ENCODE measurements at places on chromosomes 1 and 21.

GRCh38 chr1:113271039-113271438 lies 119.3 kb upstream of the MAGI3 start:
- no peak for DNase-seq

- no peak for DNase-seq
Observed at GRCh38 chr1:56566061-56566744, 13.2 kb downstream of the PLPP3 start.

DNA sequence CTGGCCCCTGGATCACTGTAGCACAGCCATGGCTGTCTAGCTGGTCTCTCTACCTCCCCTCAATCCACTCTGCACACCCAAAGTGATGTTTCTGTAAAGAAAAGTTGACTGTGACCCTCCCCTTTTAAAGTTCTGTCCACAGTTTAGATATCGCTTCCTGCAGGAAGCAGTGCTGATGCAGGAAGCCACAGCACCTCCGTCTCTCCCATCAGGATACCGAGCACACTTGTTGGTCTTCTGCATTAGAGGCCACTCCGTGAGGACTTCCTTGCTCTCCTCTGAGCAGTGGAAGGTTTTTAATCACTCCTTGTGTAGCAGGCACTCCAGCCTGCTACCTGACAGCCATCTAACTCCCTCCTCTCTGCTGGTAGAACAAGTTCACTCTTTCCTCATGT lies 69.5 kb downstream of the GADD45A start:
- DNase-seq: no peak

GRCh38 chr1:29991025-29991424 lies 732.4 kb downstream of the MATN1 start:
- no peak for DNase-seq

- DNase-seq: no peak
Observed at GRCh38 chr1:206898089-206898914, 1.1 kb downstream of the IL24 start.

DNA sequence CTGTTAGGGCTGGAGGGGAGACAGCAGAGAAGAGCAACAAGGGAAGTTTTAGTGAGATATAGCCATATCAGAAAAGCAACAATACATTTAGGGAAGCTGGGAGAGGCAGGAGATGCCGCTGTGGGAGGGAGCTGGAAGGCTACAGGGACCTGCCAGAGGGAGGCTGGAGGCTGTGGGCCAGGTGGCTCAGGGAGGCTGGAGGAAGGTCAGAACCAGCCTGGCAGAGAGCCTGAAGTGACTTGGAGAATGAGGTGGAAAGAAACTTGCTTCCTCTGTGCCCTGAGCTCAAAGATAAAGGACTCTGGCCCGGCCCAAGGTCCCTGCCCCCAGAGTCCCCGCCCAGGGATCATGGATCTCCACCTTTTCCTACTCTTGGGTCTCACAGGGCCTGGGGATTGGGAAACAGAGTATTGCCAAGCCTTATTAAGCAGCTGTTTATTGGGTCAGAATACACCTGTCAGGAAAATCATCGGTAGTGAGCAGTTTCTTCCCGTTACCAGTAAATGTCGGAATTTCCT lies 85.9 kb downstream of the KIF26B start:
- no peak for DNase-seq

GRCh38 chr1:225228871-225229303 lies 199.0 kb downstream of the LBR start:
- no peak for DNase-seq

GRCh38 chr1:53203466-53203865 lies 6.8 kb downstream of the CPT2 start:
- DNase-seq: no peak

DNA sequence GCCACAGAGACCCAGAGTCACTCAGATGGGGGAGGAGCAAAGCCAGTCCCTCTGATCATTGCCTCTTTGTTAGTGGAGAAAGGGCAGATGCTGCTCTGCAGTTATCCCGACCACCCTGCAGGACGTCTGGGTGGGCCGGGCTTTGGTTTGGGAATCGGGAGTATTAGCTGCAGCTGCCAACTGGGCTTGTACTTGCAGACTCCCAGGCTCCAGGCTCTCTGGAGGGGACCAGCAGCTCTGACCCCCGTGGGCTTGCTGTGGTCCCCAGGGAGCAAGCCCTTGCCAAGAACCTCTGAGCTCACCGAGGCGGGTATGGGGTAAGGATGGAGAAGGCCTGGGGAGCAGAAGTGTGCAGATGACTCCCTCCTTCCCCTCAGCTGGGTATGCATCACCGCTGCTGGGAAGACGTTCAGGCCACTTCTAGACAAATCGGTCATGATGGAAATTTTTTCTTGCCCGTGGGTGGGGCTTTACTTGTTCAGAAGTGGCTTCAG lies 21.6 kb downstream of the MAPKAPK2 start:
- DNase-seq: peak; percentile 63

GRCh38 chr1:212062832-212063438 lies 27.4 kb downstream of the DTL start:
- no peak for DNase-seq

GRCh38 chr1:197690074-197690473 lies 85.2 kb downstream of the DENND1B start:
- no peak for DNase-seq

DNA sequence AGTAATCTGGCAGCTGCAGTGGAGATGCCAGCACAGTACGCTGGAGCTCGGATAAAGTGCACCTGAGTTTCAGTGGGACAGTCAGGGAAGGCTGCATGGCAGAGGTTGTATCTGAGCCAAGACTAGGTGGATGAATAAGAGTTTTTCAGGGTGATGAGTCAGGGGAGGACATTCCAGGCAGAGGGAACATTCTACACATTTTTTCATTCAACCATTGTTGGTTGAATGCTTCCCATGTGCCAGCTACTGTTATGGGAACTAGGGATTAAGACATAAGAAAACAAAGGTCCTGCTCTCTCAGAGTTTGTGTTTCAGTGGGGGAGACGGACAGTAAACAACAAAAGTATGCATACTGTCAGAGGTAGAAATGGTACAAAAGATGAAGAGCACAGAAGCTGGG lies 5.2 kb downstream of the LEPR start:
- no peak for DNase-seq

- DNase-seq: no peak
Observed at GRCh38 chr1:52096216-52096615, 40.1 kb downstream of the BTF3L4 start.

GRCh38 chr1:202658769-202659168 lies 51.5 kb downstream of the SYT2 start:
- DNase-seq: no peak

DNA sequence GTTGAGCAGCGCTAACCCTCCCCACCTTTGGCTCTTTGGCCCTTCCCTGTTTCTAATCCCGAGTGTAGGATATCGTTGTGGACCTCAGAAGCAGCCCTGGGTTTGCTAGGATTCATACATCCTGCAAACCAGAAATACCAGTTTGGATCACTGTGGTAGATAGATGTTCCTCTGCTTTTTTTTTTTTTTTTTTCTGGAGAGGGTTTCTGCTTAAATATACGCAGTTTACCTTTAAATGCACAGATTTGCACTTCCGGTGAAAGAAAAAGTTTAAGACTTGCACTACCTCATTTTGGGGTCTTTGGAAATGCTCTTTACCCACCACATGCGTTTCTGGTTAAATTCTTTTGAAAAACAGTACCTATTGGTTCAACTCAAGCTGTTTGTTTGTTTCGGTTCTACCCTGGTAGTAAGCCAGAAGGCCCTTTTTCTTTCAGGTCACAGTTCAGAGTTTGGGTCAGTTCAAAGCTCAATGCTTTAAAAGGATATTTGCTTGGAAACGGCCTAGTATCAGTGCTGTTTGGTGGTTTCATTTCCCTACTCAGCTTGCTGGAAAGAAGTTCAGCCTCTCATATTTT lies 908 bp downstream of the DDI2 start:
- no peak for DNase-seq

DNA sequence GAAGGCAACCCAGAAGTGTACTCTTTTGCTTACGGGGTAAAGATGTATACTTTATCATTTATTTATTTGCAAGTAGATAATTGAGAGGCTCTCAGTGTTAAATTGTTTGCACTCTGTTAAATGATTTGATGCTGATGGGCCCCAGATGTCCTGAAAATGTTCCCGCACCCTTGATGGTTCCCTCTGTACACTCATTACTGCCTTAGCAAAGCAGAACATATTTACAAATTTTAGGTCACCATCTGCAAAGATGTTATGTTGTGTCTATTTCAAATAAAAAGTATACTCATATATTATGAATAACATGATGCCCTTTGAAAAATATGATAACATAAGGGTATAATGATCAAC lies 240.5 kb upstream of the SNX7 start:
- DNase-seq: no peak

DNA sequence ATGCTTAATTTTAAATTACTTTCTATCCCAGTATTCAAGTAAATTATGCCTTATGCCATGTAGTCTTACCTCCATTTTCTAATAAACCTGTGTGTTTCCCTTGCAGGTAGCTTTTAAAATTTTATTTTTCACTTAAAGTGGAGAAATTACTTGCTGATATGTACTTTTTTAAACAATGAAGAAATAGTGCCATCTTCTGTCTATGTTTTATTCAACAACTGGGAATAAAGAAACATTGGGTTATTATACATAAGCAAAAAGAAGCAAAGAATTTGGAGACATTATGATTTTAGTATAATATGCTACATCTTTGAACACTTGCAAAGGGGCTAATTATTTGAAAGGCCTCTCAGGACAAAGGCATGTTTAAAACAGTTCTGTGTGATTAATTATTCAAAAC lies 1912.9 kb downstream of the MRPL39 start:
- no peak for DNase-seq

GRCh38 chr1:70051926-70052325 lies 153.5 kb downstream of the LRRC40 start:
- no peak for DNase-seq

- DNase-seq: no peak
Observed at GRCh38 chr1:216046336-216046735, 376.9 kb downstream of the USH2A start.

DNA sequence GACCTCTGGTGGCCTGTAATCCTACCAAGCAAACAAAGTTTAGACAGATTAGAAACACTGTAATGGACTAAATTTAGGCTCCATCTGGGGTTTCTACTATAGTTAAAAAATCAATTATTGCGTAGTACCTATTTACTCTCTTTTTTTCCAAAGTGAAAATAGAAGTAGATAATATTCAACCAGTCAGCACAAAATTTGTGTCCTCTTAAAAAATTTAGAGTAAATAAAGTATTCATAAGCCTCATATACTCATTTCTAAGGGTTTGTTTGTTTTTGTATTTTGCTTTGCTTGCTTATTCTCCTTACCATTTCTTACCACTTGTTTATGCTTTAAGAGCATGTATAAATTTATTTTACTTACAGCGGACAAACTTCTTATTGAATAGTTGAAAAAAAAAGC lies 54.5 kb downstream of the NCAM2 start:
- DNase-seq: no peak

DNA sequence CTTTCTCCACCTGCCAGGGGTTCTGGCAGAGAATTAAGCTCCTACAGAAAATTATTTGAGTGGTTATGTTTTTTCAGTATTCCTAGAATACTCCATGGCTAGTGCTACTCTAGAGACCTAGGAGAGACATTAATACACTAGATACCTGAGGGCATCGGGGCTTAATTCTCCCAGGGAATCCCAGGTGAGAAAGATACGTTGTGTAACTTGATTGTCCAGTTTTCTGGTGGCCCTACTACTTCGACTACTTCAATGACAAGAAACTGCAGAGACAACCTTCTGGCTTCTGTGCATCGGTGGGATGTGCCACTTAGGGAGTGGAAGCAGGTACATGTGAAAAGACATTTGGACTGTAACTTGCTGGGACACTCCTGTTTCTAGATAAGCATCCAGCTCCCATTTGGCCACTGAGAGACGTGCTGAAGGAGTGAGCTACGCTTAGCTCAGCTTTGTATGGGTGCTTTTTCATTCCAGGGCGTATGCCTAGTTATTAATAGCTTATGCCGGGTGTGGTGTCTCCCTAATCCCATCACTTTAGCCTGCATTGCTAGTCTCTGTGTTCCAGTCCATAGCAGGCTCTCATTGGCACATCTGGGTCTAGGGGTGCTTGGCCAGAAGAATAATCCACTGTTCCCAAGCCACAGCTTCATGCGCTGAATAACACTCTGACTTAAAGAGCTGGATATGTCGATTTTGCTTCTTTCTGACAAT lies 300.7 kb downstream of the SIPA1L2 start:
- DNase-seq: no peak

DNA sequence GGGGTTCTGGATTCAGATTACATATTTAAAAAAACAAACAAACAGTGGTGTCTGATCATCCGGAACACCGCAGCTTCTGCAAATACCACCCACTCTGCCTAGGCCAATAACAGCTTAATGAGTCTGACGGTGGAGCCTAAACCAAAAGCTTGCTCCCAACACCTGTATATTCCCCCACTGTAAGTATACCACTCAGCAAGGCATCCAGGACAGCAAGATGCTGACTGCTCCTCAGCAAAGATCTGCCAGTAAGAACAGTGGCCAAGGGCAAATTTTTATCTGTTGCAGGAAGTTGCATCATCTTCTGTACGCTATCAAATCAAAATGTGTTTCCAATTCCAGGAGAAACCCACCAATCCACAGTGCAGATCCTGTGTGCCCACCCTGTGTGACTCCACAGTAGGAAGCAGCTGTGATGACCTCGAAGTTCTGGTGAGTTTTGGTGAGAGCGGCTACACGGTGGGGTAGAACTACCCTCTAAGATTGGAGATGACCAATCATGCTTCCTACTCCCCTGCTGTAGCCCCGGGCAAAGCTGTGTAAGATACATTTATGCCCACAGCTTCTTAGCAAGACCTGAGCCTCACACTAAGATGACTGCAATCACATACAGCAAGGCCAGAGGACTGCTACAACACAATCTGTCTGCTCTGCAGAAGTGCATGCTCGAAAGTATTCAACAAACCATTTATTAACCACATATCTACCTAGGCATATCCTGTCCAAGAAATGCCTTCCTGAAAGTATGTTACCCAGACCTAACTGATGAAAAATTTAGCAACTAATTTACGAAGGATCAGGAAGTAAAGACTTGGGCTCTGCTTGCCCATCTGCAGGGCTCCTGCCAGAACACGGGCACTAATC lies 30.5 kb downstream of the SIPA1L2 start:
- no peak for DNase-seq

DNA sequence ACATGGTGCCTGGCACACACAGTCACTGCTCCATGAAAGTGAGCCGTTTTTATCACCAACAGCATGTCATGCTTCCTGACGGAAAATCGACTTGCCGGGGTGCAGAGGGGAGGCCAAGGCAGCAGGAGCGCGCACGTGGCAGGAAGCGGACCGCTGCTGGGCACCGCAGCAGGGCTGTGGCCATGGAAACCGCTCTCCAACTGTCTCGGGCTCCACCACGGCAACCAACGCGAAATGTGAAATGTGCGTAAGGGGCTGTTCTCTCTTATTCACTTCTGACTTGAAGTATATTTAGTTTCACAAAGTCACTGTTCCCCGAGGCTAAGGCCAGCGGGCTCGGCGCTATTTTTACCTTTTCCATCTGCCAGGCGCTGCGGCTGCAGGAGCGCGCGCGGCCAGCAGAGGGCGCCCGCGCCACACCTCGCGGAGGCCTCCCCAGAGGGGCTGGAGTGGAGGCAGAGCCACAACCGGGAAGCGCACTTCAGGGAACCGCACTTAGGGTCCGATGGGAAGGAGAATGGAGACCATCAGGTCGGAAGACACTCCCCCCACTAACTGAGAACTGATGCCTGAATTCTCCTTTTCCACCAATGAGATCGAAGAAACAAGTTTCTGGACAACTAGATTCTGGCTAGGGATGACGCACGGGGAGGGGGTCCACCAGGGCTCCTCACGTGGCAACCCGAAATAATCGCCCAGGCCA lies 19.7 kb downstream of the RCC2 start:
- peak; percentile 41 for DNase-seq

- no peak for DNase-seq
Observed at GRCh38 chr1:8285103-8285502, 32.8 kb upstream of the SLC45A1 start.

- DNase-seq: peak; percentile 44
Observed at GRCh38 chr1:32372149-32372756, 9.9 kb downstream of the TSSK3 start.

GRCh38 chr1:71303617-71304041 lies 222.8 kb upstream of the ZRANB2 start:
- DNase-seq: no peak

Measured in activated CD4-positive, alpha-beta T cell treated with anti-CD3 and anti-CD28 coated beads for 4 hours (primary cell).